ENCODE measurements at places on chromosomes 1 and 21. TPM values are rescaled to one million over a fixed set of nuclear protein-coding genes. Genes with fewer than 3 reads are reported as not detected.
A peak's percentile ranks its signal among the peaks of the same experiment; 100 is the strongest.

Gene IL12RB2
- 0.02 TPM for polyA plus RNA-seq

Gene ZYG11A
- polyA plus RNA-seq, result 0.01 TPM

Gene C1orf94
- not detected for polyA plus RNA-seq

Gene TMEM82
- not detected for polyA plus RNA-seq

Gene CYP4A22
- polyA plus RNA-seq, result 0.16 TPM

Gene CCDC27
- polyA plus RNA-seq, result not detected

DNA sequence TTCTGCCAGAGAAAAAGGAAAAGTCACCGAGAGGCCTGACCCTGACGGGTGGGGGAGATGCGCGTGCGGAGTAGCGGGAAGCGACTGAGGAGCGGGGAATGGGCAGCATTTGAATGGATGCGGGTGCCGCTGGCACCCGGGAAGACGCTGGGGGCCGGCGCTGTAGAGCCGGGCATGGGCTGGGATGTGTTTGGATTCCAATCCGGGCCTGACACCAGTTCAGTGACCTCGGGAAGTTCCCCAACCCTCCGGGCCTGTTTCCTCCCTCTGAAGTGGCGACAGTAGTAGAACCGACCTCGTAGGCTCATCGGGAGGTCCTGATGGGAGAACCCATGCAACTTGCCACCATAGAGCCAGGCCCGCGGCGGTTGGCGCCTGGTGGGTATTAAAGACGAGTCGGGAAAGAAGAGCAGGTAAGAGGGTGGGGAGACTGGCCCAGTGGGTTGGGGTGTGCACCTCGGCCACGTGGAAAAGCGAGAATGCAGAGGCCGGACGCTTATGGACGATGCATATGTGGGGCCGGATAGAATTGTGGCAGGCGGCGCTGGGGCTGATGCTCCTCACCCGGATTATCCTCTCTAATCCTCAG lies 642 bp upstream of the SLC16A1 start:
- no peak for DNase-seq

DNA sequence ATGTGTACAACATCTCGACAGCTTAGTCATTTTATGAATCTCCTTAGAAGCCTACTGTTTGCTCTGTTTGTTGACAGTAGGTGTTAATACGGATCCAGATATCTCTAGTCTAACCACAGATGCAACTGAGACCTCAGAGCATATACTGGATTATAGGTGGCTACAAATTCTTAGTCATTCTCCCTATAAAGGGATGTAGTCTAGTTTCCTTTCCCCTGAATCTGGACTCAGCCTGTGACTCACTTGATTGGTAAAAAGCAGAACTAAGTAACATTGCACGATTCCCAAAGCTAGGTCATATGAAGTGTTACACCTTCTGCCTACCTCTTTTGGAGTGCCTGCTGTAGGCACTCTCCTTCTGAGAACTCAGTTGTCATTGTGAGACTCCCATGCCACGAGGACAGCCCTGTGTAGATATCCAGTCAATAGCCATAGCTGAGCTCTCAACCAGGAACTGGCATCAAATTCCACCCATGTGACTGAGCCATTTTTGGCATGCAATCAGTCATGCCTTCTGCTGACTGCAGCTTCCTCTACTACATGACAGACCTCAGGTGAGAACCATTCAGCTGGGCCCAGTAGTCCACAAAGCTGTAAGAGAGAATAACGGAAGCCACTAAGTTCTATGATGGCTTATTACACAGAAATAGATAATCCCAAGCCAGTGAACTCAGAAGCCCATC lies 135.9 kb upstream of the CHRM3 start:
- DNase-seq, result no peak

DNA sequence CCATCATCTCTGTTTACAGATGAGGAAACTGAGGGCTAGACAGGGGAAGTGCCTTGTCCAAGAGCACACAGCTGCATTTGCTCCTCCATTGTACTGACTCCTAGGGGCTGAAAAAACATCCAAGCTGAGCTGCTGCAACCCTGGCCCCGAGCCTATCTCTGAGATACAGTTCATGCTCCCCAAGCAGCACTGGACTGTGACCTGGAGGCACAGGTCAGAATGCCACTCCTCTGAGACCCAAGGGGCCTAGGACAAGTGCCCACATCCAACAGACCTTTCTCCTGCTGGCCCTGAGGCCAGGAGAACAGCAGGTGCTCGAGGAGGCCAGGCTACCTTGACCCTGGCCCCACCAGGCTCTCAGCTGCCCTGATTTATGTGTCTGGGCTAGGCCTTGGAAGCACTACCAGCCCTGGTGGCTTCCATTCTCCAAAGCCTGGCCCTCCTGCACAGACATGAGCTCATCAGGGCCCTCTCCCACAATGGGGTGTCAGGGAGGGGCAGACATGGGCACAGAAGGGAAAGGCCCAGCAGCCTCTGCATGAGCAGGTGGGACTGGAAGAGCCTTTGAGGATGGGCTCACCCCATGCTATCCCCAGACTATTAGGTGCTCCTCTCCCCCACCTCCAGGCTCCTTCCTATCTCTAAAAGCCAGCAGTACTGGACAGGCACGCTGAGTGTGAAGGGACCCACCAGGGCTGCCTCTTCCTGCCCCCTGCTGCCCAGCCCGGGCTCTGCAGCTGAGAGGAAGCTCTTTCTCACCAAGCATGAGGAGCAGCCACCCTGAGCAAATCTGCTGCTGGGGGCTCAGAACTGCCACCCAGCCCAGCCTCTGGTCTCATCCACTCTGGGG lies 18.8 kb downstream of the ADGRB2 start:
- peak; percentile 43 for DNase-seq

DNA sequence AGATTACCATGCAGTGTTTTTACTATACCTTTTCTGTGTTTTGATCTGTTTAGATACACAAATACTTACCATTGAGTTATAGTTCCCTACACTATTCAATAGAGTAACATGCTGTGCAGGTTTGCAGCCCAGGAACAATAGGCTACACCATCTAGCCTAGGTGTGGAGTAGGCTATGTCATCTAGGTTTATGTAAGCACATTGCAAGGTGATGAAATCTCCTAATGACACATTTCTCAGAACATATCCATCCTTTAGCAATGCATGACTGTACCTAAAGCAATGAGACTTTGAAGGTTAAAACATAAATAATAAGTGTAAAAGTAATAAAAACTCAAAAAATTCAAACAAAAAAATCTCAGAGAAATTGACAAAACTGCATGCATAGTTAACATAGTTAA lies 358.6 kb downstream of the USH2A start:
- no peak for DNase-seq

- no peak for DNase-seq
Measured at GRCh38 chr1:36081926-36082485, 1.9 kb upstream of the TEKT2 start.

- DNase-seq, result peak; percentile 60
Measured at GRCh38 chr1:236759252-236759859, 35.7 kb upstream of the MTR start.

DNA sequence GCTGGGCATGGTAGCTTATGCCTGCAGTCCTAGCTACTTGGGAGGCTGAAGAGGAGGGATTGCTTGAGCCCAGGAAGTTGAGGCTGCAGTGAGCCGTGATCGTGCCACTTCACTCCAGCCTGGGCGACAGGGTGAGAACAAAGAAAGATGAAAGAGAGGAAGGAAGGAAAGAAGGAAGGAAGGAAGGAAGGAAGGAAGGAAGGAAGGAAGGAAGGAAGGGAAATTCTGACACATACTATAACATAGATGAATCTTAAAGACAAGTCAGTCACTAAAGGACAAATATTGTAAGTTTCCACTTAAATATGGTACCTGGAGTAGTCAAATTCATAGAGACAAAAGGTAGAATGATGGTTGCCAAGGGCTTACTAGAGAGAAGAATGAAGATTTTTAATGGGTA lies 108.0 kb upstream of the CACHD1 start:
- no peak for DNase-seq

DNA sequence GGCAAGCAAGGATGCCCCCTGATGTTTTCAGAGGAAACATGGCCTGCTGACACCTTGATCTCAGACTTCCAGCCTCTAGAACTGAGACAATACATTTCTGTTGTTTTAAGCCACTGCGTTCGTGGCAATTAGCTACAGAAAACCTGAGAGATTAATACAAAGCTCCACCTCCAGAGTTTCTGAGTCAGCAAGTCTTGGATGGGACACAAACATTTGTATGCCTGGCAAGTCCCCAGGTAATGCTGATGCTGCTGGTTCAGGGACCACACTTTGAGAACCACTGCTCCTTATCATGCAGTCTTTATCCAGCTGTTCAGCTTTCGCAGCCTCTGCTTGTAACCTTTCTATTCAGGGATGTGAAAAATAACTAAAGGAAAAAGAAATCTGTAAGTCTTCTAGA lies 565.7 kb upstream of the PLXNA2 start:
- DNase-seq, result no peak

DNA sequence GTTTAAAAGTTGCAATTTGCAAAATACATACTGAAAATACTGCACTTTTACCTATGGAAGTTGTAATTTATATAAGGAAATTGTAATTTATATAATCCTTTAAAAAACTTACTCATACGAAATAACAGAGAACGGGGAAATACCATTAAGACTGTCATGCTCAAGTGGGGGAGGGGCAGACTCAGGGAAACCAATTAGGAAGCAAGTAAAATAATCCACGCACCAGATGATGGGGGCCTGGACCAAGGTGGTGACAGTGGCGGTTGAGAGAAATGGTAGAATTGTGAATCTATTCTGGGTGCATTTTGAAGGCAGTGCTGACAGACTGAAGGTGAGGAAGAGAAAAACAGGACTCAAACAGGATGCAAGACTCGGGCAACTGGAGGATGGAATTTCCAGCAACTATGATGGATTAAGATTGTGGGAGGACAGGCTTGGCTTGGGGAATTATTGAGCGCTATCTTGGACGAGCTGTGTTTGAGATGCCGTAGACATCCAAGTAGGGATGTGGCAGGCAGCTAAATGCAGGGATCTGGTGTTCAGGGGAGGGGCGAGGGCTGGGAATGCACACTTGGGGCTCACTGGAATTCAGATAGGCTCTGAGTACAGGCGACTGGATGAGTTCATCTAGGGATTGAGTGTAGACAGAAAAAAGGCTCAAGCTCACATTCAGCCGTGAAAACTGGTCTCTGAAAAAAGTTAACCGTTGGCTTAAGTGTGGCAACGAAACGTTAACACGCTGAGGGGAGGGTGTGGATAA lies 977 bp downstream of the LCA5L start:
- DNase-seq, result peak; percentile 62

GRCh38 chr1:210441028-210441427 lies 112.3 kb downstream of the HHAT start:
- DNase-seq, result no peak

- DNase-seq, result no peak
Measured at GRCh38 chr1:176857632-176858031, 306.9 kb downstream of the ASTN1 start.

- DNase-seq, result no peak
Measured at GRCh38 chr1:204368996-204369726, 9.4 kb upstream of the PLEKHA6 start.

DNA sequence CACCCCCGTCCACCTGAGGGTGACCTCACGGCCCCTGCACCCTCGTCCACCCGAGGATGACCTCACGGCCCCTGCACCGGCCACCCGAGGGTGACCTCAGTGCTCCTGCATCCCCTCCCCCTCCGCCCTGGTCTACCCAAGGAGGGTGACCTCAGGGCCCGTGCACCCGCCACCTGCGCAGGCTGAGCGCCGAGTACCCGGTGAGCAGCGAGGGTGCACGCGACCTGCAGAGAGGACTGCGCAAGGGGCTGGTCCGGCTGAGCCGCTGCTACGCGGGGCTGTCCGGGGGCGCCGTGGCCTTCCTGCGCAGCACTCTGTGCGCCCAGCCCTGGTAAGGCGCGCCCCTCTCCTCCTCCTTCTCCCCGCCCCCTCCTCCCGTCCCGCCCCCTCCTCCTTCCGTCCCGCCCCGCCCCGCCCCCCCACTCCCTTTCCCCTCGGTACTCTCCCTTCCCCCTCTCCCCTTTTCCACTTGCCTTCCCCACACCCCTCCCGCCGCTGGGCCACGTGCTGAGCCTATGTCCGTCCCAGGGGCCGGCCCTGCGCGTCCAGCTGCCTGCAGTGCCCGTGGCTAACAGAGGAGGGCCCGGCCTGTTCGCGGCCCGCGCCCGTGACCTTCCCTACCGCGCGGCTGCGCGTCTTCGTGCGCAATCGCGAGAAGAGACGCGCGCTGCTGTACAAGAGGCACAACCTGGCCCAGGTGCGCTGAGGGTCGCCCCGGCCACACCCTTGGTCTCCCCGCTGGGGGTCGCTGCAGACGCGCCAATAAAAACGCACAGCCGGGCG lies 28.4 kb downstream of the TRIM11 start:
- DNase-seq, result peak; percentile 94

- no peak for DNase-seq
Measured at GRCh38 chr21:44006656-44007055, 5.5 kb upstream of the TRAPPC10 start.

DNA sequence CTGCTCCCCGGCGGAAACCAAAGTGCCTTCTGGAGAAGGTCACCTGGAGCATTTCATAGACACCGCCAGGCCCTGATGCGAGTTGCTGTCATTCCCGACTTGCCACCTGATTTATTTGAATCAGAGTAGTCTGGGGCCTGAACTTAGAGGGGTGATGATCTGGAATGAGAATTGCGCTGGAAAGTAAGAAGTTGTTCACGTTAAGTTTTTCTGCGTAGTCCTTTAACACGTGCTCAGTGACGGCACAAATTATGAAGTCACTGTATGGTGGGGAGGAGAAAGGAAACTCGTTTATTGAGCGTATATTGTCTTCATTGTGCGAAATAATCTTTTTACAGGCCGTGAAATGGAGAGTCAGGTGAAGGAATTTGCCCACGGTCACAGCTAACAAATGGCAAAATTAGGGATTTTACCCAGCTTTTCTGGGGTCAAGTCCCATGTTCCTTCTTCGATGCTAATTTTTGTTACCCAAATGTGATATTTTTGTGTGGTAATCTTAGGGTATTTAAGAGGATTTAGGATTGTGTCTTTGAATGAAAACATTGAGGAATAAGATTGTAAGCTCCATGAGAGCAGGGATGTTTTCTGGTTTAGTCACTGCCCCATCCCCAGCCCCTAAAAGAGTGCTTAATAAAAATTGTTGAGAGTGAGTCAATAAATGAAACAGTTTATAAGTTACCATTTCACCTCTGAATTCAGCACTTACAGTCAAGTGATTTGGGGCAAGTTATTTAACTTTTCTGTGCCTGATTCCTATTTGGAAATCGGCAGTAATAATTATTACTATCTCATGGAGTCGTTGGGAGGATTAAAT lies 46.4 kb upstream of the NBL1 start:
- peak; percentile 77 for DNase-seq

DNA sequence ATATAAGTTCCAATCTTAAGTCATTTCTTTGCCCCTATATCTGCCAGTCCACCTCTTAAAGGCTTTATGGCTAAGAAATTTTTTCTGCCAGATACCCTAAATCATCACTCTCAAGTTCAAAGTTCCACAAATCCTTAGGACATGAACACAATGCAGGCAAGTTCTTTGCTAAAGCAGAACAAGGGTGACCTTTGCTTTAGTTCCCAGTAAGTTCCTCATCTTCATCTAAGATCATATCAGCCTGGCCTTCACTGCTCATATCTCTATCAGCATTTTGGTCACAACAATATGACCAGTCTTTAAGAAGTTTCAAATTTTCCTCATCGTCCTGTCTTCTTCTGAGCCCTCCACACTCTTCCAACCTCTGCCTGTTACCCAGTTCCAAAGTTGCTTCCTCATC lies 402.2 kb upstream of the RUNX1 start:
- DNase-seq, result no peak

- DNase-seq, result no peak
Measured at GRCh38 chr1:216766633-216767327, 43.6 kb upstream of the ESRRG start.

- no peak for DNase-seq
Measured at GRCh38 chr1:237058470-237058869, 16.5 kb downstream of the RYR2 start.

All from lung (tissue), 17 donors.